ENCODE measurements at places on chromosomes 7 and 10. TPM values are rescaled to one million over a fixed set of nuclear protein-coding genes. Genes with fewer than 3 reads are reported as not detected.
A peak's percentile ranks its signal among the peaks of the same experiment; 100 is the strongest.

The ZNF398 gene
- total RNA-seq: 10.2 TPM

The AKR1D1 gene
- not detected for total RNA-seq

The CYP2C19 gene
- total RNA-seq: 1.9 TPM

The MUC12 gene
- total RNA-seq: 542 TPM

The GRM3 gene
- total RNA-seq: not detected

The IFIT1 gene
- total RNA-seq: 1.9 TPM

The MBLAC1 gene
- total RNA-seq: 1.9 TPM

The PPP1R3C gene
- total RNA-seq: 6.5 TPM

DNA sequence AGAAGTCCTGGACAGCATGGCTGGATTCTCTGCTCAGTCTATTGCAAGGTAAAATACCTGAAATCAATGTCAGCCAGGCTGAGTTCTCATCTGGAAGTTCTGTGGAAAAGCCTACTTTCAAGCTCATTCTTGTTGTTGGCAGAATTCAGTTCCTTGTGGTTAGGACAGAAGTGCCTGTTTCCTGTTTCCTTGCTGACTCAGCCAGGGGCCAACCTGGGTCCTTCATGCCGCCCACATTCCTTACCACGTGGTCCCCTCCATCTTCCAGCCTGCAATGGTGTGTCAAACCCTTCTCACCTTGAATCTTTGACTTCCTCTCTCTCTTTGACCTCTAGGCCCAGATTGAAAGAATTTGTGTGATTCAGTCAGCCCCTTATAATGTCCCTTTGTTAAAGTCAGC, 197.1 kb upstream of the STK17A start:
- no peak for DNase-seq

DNA sequence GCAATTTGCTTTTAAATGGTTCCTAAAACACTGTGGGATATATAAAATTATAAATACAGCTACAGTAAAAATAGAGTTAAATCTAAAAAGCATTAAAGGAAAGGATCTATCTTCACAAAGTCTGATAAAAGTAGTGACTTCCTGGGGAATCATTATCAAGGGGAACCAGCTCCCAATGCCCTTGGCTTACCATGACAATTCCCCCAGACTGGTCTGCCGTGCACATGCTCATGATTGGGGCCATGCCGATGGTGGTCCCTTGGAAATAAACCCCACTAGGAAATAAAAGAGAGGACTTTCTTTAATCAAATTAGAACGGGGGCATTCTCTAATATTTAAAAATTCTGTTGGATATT, 201.8 kb downstream of the FANK1 start:
- DNase-seq: no peak

- no peak for DNase-seq
These were observed 177.5 kb downstream of the TWIST1 start for GRCh38 chr7:18939771-18940592.

DNA sequence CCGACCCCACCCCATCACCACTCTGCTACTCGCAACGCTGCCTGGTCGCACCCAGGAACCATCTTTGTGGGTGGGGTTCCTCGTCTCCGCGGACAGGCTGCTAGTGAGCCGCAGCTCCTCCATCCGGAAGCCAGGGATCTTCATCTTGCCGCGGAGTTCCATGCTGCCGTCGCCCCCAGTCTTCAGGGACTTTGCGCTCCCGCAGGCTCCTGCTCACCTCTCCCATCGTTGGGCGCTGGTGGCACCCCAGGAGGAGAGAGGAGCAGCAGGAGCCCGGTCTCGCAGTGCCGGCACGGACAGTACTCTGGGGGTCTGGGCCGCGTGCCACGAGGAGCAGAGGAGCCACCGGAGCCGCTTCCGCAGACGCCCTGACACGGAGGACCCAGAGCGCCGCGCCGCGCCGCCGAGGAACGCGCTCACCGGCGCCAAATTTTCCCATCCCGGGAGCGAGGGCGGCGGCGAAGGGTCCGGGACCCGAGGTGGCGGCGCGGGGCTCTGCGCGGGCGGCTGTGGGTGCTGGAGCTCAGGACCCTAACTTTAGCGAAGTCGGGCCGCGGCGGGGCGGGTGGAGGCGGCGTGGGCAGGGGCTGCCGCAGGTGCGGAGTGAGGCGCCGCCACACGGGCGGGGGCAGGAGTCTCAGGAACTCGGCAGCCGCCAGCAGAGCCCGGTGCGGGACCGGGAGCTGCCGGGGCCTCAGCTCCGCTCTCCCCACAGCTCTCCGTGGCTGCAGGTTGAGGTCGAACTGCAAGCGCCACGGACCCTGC, 750.1 kb upstream of the SORCS1 start:
- DNase-seq: peak; percentile 18

DNA sequence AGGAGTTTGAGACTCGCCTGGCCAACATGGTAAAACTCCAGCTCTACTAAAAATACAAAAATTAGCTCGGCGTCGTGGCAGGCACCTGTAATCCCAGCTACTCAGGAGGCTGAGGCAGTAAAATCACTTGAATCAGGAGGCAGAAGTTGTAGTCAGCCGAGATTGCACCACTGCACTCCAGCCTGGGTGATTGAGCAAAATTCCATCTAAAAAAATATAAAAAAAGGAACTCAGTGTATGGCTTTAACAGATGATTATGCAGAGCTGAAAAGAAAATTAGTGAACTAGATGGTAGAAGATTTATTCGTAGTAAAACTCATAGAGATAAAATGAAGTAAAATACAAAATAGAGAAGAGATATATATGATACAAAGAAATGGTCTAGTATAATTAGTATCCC, 12.6 kb upstream of the CNOT4 start:
- no peak for DNase-seq

DNA sequence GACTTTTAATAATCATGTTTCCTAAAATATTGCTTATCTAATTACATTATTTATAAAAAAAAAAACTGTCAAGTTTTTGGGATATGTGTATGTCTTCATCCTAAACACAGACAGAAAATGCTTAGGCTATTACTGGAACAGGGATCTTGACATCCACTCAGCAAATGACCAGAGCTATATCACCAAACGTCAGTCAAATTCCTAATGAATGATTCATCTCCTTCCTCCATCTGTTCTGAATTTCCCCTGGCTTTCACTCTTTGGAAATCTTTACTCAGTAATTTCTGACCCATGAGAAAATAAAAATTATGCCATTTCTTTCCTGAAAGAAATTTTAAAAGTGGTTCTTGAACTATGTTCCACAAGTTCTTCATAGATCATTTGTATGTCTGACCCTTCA, 552.4 kb upstream of the KCND2 start:
- no peak for DNase-seq

GRCh38 chr10:101986624-101986971, 69.4 kb downstream of the ARMH3 start:
- no peak for DNase-seq

- no peak for DNase-seq
These were observed 228.8 kb downstream of the TRIL start for GRCh38 chr7:28729281-28729680.

GRCh38 chr10:98748298-98748697, 301.6 kb upstream of the HPS1 start:
- DNase-seq: peak; percentile 21

DNA sequence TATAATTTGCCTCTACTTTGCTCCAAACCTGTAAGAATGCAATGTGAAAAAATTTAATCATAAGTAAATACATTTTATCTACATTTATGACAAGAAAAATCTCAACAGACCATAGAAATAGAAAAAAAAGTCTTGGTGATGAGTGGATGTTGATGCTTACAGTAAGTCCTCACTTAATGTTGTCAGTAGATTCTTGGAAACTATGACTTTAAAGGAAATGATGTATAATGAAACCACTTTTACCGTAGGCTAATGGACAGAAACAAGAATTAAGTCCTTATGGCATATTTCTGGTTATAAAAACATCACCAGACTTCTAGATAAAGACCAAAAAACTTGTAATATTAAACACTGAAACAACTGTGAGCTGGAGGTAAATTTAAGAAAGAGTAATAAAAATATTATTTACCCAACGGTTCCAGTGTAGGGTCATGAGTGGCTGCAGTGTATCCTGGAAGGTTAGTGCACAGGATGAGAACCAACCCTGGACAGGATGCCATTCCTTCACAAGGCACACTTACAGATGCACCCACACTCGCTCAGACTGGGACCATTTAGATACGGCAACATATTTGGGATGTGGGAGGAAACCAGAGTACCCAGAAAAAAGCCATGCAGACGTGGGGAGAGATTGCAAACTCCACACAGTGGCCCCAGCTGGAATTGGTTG, 76.3 kb downstream of the GLCCI1 start:
- DNase-seq: no peak

GRCh38 chr10:46530249-46531186, 25.9 kb downstream of the GPRIN2 start:
- no peak for DNase-seq

DNA sequence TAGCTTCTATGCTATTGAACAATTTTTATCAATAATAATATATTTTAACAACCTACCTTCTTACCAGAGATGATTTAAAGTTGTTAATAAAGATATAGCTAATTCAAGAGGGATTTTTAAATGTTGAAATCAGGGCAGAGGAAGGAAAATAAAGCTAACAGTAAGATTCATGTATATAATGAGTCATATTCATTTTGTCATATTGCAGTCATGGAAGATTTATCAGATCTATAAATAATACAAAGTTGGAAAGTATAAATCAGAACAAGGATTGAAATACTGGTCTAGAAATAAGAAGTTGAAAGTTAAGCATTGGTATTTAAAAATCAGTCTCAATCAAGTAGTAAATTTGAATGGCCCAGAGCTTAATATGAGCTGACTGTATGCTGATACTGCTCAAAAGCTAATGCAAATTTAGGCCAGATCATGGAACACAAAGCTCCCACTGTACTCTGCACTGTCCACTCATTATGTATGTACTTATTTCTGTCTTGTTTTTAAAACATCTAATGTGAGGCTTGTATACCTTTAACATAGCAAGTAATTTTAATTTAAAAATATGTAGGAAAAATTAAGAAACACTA, 196.9 kb downstream of the ZEB1 start:
- no peak for DNase-seq

- DNase-seq: no peak
These were observed 424.9 kb downstream of the CALN1 start for GRCh38 chr7:71987200-71987767.

DNA sequence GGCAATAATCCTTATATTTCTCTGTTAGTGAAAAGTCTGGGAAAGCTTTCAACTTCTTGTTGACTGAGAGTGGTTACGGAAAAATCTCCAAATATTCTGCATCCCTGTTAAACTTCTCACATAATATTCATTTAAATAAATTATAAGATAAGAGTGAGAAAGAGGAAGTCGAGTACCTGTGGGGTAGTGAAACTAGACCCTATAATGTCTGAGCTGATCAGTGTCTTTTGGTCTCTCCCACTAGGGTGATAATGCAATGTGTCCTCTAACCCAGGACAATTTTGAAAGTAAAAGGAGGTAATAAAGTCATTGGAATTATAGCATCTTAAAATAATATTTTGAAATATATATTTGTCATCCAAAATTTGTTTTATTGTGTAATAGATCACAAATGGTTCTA, 2.1 kb upstream of the AGR3 start:
- DNase-seq: no peak

DNA sequence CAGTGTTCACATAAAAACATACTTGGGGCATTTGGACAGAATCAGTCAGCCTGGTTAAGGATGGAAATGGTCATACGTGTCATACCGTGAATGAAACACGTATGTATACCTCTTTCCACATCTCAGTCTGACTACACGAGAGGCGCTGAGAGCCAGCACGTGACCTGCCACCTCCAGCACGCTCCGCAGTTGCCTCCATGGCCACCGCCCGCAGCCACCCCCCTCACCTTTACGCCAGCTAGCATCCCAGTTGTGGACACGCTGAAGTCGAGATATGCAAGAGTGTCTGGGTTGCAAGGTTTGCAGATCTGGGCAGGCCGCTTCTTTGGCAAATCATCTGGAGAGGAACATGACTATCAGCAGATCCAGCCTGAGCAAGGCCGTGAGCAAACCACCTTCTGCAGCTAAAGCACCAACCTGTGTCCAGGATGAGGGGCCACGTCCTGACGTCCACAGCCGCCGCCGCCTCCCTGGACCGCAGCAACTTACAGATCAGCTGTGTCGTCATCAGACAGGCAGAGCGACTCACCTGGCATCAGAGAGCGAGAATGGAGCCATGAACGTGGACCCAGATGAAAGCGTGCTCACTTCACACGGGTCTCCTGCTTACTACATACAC, 209.4 kb downstream of the ZMYND11 start:
- DNase-seq: no peak

- DNase-seq: no peak
These were observed 127.3 kb downstream of the MBL2 start for GRCh38 chr10:52645187-52645758.

DNA sequence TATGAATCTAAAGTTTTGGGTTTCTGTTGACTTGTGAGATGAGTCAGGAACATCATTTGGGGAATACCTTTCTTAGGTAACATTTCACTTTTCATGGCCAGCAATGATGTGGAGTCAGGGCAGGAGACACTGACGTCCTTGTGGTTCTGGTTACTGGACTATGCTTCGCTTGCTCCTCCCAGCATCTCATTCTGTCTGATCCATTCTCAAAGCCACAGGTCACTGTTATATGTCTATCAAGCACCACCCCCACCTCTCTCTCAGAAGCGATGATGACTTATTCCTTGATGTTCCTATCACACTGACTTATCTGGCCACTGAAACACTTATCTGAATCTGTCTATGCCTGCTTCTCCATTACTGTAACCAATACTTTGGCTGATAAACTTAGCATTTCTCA, 51.6 kb downstream of the TES start:
- DNase-seq: no peak

GRCh38 chr7:103132995-103133688, 15.8 kb downstream of the NAPEPLD start:
- DNase-seq: no peak
